ENCODE measurements at places on chromosomes 7 and 10.
A peak's percentile ranks its signal among the peaks of the same experiment; 100 is the strongest.

GRCh38 chr7:120056227-120056626 lies 216.7 kb upstream of the KCND2 start:
- no peak for DNase-seq

DNA sequence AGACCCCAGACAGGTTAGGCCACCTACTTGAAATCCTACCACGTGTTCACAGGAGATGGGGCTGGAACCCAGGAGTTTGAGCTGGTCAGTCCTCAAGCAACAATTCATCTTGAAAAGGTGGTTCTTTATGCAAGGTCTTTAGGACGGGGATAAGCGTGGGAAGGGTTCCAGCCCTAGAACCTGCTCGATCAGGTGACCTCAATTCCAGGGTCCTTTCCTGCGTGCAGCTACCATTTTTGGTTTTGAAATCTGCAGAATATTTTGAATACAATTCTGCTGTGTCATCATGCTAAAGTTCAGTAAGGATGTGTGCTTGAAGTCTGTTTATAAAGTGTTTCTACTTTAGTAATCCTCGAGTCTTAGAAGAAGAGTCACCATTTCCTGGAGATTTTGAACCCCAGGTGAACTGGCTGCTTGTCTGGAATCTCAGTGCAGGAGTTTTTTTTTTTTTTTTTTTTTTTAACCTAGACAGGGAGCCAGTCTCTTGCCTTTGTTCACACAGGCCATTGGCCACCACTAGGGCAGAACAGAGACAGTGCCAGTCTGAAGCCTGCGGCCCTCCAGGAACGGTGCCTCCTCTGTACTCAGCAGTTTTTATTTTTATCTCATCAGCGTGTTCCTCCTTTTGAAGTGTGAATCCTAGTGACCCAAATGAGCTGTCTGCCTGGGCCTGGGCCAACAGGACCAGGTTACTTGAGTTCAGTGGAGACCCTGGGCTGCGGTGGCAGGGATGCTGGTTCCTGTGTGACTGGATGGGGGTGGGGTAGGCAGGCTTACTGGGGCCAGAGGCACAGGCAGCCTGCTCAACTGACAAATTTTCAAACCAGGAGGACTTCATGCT lies 54.6 kb downstream of the EEPD1 start:
- no peak for DNase-seq

DNA sequence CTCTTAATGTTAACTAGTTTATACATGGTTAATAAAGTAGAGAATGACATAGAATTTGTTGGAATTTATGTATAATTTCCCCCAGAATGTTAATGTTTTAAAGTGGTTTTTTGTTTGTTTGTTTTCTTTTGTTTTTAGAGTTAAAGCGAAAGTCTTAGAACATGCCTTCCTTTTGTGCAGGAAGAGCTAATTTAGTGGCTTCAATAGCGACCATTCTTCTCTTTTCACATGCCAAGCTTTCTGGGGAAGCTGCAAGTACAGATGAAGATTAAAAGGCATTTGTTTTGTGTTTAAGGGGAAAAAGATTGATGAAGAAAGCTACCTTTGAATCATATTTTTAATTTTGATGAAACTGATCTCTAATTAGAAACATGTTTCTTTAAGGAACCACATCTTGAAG lies 256.3 kb upstream of the CSTF2T start:
- DNase-seq: no peak

GRCh38 chr7:36171503-36171902 lies 18.4 kb downstream of the EEPD1 start:
- no peak for DNase-seq

- no peak for DNase-seq
Observed at GRCh38 chr10:8975535-8975934, 921.0 kb downstream of the GATA3 start.

- DNase-seq: peak; percentile 55
Observed at GRCh38 chr7:143385891-143386781, 5.0 kb downstream of the ZYX start.

GRCh38 chr10:123972481-123973401 lies 81.1 kb upstream of the CPXM2 start:
- no peak for DNase-seq

DNA sequence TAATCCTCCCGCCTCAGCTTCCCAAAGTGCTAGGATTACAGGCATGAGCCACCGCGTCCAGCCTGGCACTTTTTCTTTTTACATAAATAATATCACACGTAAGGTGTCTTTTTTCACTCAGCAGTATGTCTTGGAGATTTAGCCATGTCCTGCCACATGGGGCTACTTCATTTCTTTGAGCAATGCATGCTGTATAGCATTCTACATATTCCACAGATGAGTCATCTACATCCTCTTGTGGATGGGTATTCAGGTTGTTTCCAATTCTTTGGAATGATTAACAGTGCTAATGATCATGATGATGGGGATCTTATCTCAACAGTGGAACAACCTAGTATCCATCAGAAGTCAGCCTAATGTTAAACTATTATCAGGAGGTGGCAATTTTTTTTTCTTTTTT lies 50.8 kb downstream of the ZNF503 start:
- no peak for DNase-seq

GRCh38 chr7:116578526-116578925 lies 53.7 kb downstream of the CAV1 start:
- no peak for DNase-seq

DNA sequence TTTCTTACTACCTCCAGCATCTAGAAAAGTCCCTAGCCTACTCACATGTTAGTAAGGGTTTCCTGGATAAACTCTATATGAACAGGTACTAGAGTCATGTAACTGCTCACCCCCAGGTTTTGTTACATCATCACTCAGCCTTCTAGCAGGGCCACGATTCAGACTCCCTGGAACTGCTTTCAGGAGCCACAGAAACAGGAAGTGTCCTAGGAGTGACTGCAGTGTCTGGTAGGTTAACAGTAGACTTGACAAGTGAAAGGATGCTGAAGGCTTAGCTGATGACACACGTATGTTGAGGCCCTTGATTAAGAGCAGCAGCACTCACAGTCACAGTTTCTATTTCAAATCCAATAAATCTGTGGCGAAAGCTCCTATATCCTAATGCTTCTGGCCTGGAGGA lies 101.2 kb downstream of the DNMBP start:
- no peak for DNase-seq

DNA sequence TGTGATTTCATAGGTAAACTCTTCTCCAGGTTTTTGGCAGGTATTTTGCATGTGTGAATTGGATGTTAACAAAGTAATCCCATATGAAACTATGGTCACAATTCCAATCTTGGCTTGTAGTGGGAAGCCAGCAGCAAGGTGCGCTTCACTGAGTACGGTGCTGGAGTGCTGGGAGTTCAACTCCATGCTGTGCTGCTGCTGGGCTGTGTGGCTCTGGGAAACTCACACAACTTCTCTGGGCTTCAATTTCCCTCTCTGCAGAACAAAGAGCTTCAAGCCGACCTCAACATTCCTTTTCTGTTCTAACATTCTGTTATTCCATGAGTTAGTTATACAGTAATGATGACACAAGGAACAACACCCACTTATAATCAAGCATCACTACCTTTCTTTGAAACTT lies 18.2 kb upstream of the PITRM1 start:
- no peak for DNase-seq

DNA sequence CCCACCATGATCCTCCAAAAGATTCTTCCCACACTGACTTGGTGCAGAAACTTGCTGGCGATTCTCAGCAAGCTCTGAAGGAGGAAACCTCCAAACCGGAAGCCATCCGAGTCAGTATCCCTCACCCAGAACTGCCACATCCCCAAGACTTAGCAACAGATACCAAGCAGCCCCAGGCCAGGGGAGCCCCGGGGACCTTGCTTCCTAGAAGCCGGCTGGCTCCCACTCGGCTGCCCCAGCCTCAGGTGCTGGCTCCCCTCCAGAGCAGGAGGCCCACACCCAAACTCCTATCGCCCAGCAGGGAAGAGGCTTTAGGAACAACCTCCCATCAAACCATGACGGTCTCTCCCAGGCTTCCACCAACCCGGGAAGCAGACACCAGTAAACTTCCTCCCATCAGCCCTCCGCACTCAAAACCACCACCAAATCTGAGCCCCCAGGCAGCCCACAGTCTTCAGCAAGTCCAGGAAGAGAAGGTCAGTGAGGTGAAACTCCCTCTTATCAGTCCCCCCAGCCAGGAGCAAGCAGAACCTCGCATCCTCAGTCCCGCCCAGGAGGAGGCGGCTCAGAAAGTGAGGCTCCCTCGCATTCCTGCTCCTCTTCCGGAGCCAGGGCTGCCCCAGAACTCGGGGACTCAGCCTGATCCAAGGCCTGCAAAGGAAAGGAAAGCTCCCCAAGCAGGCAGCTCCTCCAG lies 82.3 kb downstream of the LRGUK start:
- DNase-seq: no peak

GRCh38 chr7:6419310-6419773 lies 28.4 kb downstream of the DAGLB start:
- no peak for DNase-seq

- DNase-seq: no peak
Observed at GRCh38 chr10:29039677-29040189, 249.1 kb upstream of the LYZL1 start.

DNA sequence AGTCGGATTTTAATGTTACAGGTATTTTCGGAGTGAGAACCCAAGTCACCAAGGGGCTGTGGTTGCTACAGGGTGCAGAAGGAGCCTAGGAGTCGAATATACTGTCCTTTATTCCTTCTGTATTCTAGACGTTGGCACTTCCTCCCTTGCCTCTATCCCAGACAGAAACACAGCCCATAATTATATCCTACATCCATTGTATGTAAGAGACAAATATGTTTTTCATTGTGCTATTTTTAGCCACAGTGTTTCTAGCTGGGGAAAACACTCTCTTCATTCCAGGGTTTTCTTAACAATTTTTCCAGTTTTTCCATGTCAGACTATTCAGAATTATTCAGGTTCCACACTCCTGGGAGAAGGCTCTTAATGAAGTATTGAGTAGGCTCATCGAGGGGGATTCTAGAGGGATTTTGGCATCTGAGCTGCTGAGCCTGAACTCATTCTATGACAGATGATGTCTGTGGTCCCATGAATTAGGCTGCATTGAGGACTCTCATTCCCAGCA lies 32.6 kb downstream of the KIAA1217 start:
- DNase-seq: no peak

DNA sequence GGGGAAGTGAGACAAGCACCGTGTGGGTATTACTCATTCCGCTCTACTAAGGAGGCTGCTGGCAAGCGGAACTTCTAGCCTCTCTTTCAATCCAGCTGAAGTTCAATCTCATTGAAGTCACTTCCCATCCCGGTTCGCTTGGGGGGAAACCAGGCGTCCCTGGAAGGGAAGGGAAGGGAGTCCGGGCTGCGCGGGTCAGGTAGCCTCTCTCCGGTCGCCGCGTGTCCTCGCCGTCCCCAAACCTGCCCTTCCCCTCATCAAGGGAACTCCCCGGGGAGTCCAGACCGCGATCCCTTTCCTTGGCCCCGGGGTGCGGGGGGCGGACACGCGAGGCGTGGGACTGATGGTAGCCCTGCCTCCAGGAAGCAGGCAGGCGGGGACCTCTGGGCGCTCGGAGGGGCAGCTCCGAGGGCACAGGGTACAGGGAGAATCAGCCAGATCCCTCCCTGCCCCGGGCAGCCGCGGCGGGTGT lies 598 bp upstream of the ZEB1 start:
- DNase-seq: no peak

GRCh38 chr7:94635687-94636086 lies 20.2 kb downstream of the SGCE start:
- no peak for DNase-seq

- no peak for DNase-seq
Observed at GRCh38 chr7:127266047-127266446, 13.3 kb upstream of the GRM8 start.

GRCh38 chr10:79936625-79937615 lies 12.0 kb downstream of the SFTPD start:
- DNase-seq: peak; percentile 3

DNA sequence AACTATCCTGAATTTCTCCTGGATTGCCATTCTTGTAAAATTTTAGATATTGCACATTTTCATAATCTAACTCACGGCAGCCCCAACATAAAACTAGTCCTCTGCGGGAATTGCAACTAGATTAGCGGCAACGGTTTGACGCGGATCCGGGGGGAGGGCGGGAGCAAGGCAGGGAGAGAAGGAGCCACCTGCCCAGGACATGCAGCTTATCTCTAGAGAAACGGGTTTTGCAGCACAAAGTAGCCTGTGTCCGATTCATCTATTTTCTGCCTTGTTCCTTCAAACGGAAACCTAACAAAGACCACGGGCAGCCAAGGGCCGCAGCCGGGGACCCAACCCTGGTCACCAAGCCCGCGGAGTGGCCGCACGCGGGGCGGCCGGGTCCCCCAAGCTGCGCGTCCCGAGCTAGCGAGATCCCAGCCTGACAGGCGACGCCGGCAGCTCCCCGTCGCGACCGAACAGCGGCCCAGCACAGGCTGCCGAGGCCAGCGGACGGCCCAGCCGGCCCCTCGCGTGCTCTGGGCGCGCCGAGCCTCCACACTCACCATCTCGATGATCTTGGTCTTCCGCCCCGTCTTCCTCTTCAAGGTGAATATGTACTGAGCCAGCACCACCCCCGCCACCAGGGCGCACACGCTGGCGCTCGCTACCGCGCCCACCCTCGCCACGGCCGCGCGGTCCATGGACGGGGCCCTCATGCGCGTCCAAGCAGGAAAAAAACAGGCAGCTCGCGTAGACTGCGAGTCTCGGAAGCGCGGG lies at the start of gene NT5C3A:
TSS of gene NT5C3A (minus strand) at position 754 of the 759 bp plus-strand sequence. CDS start at position 683, 71 bp downstream.
- peak; percentile 51 for DNase-seq

DNA sequence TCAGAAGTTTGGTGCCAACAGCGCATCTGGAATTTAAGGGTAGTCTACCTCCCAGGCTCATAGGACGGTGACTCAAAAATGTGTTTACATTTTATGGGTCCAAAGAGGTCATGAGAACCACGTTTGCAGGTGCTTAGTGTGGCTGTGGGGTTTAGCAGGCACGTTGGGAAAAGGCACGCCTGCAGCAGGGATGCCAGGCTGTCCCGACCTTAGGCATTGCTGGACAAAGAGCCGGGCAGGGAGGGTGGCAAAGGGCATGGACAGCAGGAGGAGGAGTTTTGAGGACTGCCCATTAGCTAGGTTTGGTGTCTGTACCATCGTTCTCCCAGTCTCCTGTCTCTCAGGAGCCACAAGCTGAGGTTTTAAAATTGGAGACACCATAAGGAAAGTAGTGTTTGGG lies 104.4 kb downstream of the TRRAP start:
- no peak for DNase-seq

GRCh38 chr10:17805330-17805729 lies 3.8 kb upstream of the MRC1 start:
- no peak for DNase-seq

GRCh38 chr7:46360811-46361210 lies 439.7 kb upstream of the IGFBP3 start:
- no peak for DNase-seq

- no peak for DNase-seq
Observed at GRCh38 chr7:73983437-73984164, 44.4 kb upstream of the ELN start.

GRCh38 chr10:35300063-35300699 lies 36.1 kb upstream of the CCNY start:
- DNase-seq: no peak

GRCh38 chr7:98282703-98283102 lies 1.2 kb downstream of the BRI3 start:
- no peak for DNase-seq

DNA sequence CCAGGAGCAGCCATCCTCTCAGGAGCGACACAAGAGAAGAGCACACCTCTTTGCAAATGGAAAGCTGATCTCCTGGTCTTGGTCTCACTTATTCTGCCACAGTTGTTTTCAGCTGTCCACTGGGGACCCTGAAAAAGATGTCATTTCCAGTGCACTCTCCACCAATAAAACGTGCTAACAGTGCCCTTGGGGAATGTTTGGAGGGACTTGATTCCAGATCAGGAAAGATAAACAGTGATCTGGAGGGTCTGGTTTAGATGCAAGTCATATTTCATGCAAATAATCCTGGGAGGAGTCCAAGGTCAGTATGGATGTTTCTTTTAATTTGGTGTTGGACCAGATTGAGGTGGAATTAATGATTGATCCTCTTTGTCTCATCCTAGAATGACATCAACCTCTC lies 185.0 kb downstream of the CREB5 start:
- DNase-seq: no peak
